ENCODE measurements at places on chromosomes 11 and 22. TPM values are rescaled to one million over a fixed set of nuclear protein-coding genes. Genes with fewer than 3 reads are reported as not detected.

DNA sequence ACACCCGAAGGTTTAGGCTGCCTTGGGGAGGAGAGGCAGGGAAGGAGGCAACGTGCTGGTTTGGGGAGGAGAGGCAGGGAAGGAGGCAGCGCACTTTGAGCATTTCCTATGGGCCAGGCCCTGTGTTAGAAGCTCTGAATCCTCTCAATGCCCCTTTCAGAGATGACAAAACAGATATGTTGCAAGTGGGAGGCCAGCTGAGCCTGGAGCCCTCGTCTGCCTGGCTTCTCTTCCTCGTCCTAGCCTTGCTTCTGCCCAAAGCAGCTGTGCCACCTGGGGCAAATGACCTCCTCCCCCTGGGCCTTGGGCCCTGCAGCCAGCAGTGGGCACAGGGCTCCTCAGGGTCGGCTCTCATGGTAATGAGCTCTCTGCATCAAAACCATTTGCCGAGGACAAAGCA, 15.3 kb upstream of the LRRC32 start:
- no peak for DNase-seq

DNA sequence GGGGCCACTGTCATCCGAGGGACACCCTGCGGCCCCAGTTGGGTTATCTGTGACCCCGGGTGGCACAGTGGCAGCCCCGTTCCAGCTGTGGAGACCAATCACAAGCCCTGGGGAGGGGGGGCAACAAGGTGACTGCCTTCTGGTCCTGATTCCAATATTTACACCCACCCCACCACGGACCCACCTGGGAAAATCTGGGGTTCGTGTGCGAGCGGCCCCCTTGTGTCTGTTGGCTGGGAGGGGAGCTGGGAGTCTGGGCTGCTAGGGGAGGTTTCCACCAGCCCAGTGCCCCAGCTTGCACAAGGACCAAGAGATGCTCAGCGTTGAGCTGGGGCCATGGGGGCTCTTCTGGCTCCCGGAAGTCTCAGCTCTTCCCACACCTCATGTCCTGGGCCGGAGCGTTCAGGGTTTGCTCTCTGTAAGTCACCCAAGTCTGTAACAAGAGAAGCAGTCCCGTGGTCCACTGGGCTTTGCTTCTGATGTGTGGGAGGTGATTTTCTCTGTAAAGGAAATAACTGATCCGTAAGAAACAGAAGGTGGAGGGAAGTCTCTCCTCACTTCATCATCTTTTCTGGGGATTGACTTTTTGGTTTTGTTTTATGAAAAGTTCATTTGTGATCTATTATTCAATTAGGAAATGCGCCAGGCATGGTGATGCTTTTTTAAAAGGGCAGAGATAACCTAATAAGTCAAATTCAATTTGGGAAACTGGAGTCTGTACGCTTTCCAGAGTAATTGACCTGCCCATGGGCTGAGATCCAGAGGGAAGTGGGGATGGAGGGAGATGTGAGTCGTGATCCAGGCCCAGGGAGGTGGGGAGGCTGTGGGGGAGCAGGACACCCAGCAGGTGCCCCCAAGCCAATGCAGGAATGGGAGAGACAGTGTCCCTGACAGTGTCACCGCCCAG, 22.4 kb upstream of the GAL start:
- DNase-seq: no peak

DNA sequence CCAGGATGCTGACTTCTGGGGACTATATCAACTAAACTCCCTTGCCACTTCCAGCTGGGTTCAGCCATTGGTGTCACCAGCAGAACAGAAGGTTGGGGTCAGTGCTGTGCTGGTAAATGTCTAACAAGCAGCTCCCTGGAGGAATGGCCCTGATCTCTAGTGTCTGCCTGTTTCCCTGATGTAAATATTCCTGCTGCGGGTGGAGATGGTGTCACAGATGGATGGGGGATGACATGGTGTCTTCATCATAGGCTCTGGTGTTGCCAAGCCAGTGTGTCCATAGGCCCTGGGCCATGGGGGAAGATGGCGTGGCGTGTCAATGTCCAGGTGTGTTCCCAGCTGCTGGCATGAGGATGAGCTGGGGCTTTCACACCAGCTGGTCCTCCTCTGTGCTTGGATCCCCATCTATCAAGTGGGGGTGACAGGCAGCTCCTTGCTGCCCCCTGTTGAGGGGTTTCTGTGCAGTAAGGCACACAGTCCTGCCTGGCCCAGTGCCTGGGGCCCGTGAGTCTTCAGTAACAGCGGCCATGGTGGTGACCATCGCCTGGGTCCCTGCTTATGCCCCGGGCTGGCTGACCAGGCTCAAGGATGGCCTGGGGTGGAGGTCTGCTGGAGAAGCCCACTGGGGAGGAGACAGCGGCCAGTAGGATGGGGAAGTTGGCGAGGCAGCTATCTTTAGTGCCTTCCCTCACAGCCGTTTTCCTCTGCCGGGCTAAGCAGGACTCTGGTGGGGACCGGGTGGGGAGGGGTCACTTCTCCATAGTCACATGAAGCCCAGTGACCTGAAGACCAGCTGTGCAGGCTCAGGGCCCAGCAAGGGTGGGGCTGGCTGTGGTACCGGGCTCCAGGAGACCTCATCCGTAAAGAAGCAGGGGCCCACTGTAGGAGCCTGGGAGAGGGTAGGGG, 12.7 kb downstream of the RPL3 start:
- DNase-seq: peak; percentile 75

GRCh38 chr22:30754521-30754920, 59.8 kb downstream of the OSBP2 start:
- no peak for DNase-seq

DNA sequence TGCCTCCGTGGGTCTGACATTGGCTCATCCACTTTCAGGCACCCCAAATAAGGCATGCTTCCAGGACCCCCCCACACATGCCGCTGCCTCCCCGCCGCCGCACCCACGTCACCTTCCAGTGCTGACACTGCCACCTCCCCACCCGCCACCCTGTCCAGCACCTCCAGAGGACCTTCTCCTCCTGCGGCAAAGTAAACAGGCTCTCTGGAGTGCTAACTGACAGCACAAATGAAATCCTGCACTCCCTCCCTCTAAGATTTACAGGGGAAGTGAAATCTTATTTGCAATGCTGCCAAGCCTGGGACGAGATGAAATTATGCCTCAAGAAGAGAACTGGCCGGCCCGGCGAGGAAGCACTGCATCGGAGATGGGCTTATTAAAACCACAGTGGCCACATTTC, 35.3 kb downstream of the MACROD1 start:
- no peak for DNase-seq

DNA sequence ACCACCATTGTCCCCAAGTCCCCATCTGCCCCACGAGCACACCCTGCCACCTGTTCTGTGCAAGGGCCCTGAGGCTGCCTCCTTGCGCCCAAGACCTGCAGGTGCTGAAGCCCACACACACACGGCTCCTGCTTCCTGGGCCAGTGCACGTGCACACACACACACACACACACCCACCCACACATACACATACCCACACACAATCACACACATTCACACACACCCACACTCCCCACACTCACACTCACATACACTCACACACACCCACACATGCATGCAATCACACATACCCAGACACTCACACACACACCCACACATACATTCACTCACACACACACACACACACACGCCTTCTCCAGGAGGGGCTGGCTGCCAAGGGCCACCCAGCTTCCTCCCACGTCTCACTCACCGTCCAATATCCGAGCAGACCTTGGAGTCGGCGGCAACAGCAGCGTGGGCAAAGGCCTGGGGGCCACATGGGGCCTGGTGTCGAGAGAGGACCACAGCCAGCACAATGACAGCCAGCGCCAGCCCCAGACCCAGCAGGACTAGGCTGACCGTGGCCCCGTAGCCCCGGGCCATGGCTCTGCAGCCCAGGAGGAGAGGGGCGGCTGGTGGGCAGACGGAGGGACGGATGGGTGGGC, 616 bp downstream of the GGT5 start:
- DNase-seq: no peak

DNA sequence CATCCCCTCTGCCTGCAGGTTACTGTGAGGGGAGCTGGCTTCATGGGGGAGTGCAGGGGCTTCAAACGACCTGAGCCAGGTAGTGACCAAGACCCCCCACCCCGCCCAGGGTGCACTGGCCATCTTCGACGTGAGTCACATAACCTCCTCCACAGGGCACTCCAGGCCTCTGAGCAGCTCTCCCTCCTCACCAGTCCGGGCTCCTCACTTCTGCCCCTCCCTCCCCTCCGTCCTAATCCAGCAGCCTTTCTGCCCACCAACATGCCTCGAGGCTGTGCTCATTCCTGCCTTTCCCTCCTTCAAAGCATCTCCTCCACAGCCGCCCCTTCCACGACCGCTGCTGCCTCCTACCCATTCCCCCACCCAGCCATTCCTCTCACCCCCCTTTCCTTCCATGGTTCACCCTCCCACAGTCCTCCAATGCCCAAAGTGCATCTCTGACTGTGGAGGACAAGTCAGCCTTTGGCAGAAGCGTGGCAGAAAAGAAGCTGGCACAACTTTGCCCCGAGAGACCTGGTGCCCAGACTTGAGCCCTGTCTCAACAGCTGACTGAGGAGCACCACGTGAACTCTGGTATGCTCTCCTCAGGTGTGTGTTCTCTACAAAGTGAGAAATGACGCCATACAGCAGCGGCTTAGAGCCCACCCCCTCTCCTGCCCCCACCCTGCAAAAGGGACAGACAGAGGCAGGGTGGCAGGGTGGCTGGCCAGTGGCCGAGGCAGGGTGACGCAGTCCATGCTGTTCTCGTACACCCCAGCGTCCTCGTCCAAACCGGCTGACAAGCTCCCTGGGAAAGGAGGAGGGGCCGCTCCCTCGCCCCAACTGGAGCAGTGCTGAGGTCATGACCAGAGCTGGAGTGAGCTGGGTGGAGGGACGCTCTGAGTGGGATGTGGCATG, 30.4 kb downstream of the OPCML start:
- DNase-seq: no peak

DNA sequence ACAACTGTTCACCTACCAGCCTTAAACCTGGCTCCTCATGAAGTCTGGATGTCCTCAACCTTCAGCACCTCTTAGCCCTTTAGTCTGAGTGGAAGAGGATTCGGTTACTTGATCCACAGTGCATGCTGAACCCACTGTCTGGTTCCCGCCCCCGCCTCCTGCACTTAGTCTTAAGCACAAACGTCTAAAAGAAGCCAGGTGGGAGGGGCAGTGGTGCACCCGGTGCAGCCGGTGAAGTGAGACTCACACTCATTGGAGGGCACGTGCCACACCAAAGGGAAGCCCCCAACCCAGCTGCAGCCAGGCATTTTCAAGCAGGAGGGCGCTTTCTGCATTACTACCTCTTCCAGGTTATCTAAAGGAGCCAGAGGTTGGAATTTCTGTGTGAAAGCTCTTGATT, 146.8 kb downstream of the COMMD9 start:
- DNase-seq: no peak

DNA sequence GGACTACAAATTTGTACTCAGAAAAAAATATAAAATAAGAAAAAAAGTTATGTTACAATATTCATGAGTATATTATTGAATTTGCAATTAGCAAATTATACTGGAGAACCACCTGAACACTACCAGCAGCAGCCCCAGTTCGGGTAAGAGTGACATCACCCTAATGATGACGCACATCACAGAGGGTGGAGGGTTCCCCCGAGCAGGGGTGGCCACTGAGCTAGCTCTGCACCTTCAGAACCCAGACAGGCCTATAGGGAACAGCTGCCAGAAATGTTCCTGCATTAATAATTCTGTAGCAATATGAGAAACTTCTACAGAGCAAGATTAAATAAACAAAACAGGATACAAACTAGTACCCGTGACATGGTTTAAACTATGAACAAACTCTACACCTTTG, 17.5 kb upstream of the ARAP1 start:
- no peak for DNase-seq

- peak; percentile 67 for DNase-seq
These were observed 51.0 kb downstream of the CD6 start for GRCh38 chr11:61022311-61023085.

DNA sequence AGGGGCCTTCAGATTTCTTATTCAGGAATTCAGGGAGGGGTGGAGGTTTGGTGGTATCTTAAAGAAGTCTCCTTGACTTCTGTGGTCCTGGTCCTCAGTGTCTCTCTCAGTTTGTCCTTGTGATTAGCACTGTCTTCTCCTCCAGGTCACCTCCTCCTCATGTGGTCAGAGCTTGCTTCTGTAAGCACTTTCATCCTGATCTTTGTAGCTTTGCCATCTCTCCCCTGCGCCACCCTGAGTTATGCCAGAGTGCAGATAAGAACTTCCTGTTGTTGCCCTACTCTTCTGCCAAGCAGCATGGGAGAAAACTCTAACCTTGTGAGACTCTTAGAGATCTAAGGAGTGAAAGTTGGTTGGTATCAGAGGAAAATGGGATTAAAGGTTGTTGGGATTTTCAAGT, 30.9 kb downstream of the MICAL2 start:
- no peak for DNase-seq

DNA sequence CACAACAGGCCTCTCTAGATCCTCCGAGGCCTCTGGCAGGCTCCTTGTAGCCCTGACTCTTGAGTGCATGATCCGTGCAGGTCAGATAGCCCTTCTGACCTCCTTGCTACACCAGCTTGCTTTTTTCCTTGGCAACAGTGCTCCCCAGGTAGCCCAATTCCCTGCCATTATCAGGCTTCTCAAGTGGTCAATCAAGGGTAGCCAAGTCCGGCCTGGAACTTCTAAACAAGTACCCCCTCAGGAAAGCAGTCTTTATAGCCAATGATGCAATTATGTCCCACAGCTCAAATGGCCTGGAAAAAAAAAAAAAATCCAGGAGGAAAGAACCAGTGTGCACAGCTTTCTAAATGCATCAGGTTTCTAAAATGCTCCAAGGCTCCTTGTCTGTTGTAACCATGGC, 59.8 kb downstream of the TENM4 start:
- no peak for DNase-seq

DNA sequence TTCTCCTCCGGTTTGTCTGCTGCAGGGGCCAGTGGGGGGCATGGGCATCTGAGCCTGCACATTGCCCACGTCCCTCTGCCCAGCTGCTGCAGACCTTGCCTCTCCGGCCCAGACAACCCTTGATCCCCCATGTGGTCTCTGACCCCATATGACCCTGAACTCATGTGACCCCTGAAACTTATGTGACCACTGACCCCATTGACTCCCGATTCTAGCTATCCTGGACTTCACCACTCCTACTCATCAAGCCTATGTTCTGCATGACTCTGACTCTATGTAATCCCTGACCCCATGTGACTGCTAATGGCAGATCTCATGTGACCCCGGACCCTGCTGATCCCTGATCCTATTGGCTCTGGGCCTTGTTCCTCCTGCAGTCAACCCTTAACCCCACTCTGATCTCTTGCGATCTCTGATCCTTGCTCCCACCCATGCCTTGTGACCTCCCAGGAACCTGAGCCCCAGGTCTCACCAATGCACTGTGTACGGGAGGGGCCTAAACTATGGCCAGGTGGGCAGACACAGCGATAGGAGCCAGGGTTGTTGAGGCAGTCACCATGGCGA, 5.7 kb downstream of the LTBP3 start:
- no peak for DNase-seq

DNA sequence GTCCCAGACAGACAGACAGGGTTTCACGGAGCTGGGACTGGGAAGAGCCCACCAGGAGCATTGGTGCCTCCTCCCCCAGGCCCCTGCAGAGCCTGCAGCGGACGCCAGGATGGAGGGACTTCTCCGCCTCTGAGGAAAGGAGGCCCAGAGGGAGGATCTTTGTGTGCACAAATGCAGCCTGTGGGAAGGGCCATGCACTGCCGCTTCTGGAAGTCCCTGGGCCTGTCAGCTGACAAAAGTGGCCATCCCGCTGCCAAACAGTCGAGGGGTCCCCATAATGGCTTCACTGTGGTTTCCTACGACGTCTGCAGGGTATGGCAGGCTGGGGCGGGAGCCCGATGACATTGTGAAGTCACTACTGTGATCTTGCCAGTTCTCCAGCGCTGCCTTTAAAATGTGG, 73.8 kb downstream of the TP53I11 start:
- DNase-seq: no peak

The RIMBP3B gene
- total RNA-seq: 0.48 TPM
